ENCODE measurements at places on chromosomes 1 and 21.

- DNase-seq: no peak
Measured at GRCh38 chr1:192943108-192943507, 116.1 kb downstream of the UCHL5 start.

DNA sequence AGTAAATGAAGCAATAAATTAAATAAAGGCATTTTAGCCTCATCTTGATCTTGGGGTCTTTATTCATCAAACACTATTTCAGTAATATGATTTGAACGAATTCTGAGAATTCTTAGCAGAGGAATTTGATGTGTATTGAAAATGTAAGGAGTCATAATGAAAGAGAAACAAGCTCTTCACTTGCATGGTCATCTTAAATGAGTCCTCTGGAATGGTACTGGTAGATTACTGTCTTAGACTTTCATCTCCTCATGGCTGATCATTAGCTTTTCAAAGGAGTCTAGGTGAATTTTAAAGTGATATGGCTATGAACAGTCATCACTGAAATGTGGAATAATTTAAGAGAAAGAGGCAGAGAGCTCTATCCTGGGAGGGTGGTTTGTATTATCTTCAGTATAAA is 30.0 kb downstream of the PRRC2C start:
- no peak for DNase-seq

DNA sequence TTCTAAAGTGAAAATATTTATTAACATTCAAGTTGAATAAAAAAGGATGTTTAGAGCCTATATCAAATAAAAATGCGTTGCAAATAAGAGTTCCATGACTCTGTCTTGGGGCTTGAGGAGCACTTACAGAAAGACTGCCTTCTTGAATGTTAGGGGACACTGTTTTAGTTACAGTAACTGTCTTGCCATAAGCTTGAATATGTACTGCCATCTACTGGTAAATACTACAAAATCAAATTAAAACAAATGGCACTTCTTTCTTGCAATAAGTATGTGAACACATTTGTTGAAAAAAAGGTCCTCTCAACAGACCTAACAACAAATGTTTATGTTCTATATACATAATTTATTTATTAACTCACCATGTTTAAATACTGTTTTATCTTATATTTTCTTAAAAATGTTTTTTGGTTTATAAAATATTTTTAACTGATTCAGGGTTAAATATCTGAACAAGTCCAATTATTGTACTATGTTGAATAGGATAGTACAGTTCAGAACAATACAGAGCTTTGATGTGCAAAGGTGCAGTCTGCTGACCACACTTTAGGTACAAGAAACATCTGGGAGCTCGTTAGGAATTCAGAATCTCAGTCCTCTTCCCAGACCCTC is 199.5 kb downstream of the LRRIQ3 start:
- peak; percentile 70 for DNase-seq

DNA sequence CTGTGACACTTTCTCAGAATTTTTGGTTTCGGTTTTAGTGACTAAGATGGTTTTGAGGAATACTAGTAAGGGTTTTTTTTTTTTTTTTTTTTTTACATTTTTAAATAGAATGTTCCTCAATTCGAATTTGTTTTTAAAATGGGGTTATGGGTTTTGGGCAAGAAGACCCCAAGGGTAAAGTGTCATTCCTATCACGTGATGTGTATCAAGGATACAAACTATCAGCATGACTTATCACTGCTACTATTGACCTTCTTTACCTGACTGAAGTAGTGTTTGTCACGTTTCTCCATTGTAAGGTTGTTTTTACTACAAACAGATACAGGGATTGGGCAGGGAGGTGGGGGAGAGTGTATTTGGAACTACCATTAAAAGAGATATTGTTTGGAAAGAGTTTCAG is 781.1 kb upstream of the ADGRL4 start:
- DNase-seq: no peak

DNA sequence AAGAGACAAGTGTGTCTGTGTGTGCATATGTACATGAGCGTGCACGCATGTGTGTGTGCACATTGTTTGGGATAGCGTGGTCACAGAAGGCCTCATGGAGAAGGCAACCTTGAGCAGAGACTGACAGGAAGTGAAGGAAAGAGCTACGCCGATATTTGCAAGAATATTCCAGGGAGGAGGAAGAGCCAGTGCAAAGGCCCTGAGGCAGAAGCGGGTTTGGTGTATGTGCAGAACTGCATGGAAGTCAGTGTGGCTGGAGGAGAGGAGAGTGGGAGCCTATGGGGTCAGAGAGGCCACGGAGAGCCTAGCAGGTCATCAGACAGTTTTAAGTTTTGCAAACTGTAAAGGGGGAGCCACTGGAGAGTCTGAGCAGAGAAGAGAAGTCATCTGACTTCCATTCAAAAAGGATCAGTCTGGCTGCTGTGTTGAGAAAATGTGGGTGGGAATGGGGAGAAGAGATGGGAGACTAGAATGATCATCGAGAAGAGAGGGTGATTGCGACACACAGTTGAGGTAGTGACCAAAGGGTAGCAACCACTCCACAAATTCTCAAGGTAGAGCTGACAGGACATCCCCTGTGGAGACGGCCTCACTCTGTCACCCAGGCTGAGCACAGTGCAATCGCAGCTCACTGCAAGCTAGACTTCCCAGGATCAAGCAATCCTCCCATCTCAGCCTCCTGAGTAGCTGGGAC is 3.9 kb downstream of the CELA2B start:
- DNase-seq: no peak

GRCh38 chr1:34911465-34911864 is 18.0 kb downstream of the DLGAP3 start:
- DNase-seq: no peak

- no peak for DNase-seq
Measured at GRCh38 chr21:44932408-44933181, 7.2 kb upstream of the SLX9 start.

DNA sequence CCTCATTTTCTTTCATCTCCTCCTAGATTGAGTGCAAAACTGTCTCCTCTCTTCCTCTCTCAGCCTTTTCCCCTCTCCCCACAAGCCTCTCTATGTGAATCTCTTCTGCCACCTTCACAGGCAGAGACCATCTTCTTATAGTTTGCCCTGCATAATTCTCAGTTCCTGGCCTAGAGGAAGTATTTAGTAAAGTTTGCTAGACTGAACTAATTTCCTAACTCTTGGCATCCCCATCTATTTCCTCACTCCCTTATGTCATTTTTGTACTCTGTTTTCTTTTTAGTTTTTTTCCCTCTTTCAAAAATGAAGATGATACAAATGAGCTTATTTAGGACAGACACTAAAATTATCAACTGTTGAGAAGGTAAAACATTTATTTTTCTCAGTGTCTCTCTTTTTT is 66.0 kb downstream of the XCL2 start:
- no peak for DNase-seq

- peak; percentile 65 for DNase-seq
Measured at GRCh38 chr1:100448366-100448765, 89.6 kb upstream of the GPR88 start.

DNA sequence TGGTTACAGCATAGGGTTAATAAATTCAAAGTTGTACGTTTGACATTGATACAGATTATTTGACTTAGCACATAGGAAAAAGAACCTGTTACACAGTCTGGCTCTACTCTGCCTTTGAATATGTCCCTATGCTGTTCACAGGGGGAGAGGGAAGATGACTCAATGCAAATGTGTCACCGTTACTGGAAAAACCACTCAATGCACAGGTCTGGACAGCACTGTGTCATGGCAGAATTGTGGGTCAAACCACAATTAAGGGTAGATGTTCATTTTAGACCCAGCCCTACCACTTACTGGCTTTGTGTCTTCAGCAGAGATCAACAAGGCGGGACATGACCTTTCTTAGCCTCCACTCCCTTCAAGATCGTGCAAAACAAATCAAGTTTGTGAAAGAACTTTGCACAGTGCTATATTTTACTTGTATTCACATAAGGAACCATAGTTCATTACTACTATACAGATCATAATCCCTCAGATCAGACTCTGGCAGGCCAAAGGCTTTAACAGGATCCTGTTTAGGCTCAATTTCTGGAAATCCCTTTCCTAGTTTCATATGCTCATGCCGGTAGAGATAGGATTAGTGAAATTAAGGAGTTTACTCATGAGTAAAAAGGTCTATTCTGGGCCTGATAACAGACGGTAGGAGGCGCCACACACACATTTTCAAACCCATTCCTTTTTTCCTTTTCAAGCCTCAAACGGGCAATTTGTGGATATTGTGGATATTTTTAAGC is 22.1 kb downstream of the EIF2D start:
- no peak for DNase-seq

DNA sequence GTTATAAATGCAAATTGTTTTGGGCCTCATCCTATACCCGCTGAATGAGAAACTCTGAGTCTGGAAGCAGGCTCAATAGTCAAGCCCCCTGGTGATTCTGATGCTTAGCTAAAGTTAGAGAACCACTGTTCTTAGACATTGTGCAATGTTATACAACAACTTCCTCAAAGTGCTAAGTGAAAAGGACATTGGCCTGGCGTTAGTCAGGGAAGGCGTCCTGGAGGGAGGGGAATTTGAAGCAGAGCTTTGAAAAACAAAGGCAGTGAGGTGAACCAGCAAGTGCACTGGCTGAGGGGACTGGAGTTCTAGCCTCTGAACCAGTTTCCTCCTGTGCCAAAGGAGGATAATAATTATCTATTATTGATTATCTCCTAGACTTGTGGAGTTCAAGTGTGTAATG is 5.1 kb downstream of the CD1D start:
- no peak for DNase-seq
